GM23248 (cell line): ENCODE measurements at places on chromosomes 3 and 15. TPM values are rescaled to one million over a fixed set of nuclear protein-coding genes. Genes with fewer than 3 reads are reported as not detected.

GRCh38 chr15:91304786-91305185, 204.7 kb downstream of the SV2B start:
- peak; percentile 2 for DNase-seq

- DNase-seq = peak; percentile 61
Observed at GRCh38 chr3:138600100-138600745, 6.2 kb upstream of the CEP70 start.

- no peak for DNase-seq
Observed at GRCh38 chr3:68103811-68104210, 449.4 kb upstream of the SUCLG2 start.

DNA sequence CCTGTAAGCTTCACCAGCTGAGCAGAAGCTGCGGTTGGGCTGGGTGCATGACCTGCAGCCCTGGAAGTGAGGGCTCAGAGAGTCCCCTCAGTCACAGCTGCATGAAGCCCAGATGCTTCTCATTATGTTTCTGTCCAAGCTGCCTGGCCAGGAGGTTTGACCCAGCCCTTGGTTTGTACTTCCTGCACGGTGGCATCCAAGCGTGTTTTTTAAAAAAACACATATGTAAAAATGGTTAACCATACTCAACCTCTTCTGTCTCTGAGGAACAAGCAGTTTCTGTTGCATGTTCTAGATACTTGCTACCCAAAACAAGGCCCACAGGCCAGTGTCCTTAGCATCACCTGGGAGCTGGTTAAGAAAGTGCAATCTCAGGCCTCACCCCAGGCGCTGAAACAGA, 76.0 kb upstream of the ATP10A start:
- DNase-seq = no peak

TLR9 gene
- not detected in 2 replicates for total RNA-seq

ITGA11 gene
- total RNA-seq = 352 and 408 TPM in 2 replicates
